ENCODE measurements at places on chromosomes 4 and X. TPM values are rescaled to one million over a fixed set of nuclear protein-coding genes. Genes with fewer than 3 reads are reported as not detected.

GRCh38 chr4:85676850-85677590 is 202.1 kb downstream of the ARHGAP24 start:
- no peak for DNase-seq

The FGF2 gene
- 2.0 TPM for total RNA-seq

DNA sequence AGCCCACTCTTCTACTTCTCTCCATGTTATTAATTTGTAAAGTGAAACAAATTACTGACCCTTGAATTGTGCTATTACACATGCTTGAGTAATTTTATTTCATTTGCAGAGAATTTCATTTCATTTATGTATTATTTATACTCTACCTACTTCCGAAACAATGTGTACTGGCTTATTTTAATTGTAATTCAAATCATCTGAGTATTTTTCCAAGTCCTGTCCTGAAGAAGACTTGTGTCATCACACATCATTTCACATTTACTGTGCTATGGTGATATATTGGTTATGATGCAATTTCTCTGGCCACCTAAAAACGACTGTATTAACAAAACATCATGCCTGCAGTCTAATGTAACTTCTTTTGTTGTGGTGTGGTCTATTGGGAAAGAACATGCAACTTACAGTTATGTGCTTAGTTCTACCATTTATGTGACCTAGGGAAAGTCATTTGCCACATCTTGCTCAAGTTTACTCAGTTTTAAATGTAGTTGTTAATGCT is 384.5 kb downstream of the RPA4 start:
- DNase-seq = no peak

The TACC3 gene
- total RNA-seq = 190 TPM

DNA sequence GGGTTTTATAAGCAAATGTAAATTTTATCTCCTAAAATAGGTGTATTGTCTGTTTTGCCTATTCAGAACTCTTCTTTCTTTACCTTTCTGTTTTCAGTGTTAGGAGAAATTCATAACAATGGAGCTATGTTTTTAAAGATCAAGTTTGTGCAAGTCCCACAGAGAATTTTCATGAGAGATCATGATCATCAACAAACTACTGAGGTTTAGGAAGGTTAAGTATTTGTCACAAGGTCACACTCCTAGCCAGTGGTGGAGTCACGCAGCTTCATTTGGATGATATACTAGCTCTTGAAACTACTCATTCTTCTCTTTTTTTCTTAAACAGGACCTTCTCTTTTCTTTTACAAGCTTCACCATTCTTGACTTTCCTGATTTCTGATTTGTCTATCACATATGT is 892.6 kb upstream of the FRG1 start:
- DNase-seq = no peak

GRCh38 chrX:15356444-15356843 is 21.1 kb upstream of the PIGA start:
- DNase-seq = no peak

The PRDM8 gene
- total RNA-seq = 1.3 TPM

- DNase-seq = no peak
Observed at GRCh38 chr4:154354883-154355282, 136.7 kb downstream of the DCHS2 start.

The HNRNPD gene
- total RNA-seq = 535 TPM

DNA sequence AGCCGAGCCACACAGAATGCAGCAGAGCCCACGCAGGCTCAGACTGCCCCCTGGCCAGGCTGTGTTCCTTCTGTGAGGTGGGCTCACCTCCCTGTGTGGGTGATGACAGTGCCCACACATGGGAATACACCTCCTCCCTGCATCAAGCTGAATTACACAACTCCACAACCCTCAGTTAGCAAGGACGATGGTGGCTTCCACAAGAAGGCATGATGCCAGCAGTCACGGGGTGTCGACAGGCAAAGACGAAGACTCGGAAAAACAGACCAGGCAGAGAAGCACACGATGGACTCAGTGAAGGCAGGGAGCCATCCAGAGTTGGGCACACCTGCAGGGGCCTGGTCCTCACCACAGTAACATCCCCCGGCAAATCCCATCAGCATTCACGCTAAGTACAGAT is 12.1 kb downstream of the LETM1 start:
- no peak for DNase-seq

DNA sequence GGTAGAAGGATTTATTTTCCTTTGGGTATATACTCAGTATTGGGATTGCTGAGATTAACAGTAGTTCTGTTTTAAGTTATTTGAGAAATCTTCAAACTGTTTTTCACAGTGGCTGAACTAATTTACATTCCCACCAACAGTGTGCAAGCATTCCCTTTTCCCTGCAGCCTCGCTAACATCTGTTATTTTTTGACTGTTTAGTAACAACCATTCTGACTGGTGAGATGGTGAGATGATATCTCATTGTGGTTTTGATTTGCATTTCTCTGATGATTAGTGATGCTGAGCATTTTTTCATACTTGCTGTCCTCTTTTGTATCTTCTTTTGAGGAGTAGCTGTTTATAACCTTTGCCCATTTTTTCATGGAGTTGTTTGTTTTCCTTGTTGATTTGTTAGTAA is 457.8 kb downstream of the TRAM1L1 start:
- no peak for DNase-seq

GRCh38 chr4:27233531-27233930 is 372.9 kb downstream of the STIM2 start:
- no peak for DNase-seq

- no peak for DNase-seq
Observed at GRCh38 chrX:817759-818300, 187.2 kb downstream of the SHOX start.

GRCh38 chr4:74487771-74488170 is 42.8 kb downstream of the AREG start:
- no peak for DNase-seq

DNA sequence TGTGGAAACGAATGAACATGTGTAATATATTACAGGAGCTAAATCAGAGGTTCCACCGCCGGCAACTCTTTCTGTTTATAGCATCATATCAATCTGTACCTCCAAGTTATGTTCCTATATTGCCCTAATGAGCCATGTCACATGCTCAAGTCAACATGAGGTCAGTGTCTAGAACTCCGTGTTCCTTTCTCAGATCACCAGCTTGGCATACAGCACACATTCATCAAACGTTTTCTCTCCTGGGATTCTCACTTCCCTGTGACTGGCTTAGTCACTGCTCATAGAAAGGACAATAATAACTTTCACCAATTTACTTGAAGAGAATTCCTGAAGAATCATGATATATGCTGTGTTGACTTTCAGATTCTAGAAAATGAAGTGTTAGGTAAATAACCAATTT is 532.0 kb upstream of the SPANXN1 start:
- DNase-seq = no peak

The DUSP9 gene
- total RNA-seq = 0.08 TPM

DNA sequence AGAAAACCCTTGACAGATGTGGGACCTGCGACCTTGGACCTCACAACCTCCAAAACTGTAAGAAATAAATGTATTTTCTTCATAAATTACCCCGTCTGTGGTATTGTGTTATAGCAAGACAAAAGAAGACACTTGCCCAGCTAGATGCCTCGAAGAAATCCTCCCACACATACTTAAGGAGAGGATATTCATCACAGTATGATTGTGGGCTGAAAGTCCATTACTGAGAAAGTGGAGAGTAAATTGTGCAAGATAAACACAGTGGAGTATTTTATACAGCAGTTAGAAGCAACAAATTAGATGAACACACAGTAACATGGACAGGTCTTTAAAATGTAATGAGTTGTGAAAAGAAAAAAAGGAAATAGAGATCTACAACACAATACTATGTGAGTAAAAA is 25.8 kb upstream of the PLA2G12A start:
- DNase-seq = no peak

The FGFBP1 gene
- total RNA-seq = not detected

- DNase-seq = no peak
Observed at GRCh38 chr4:86921608-86922252, 13.1 kb upstream of the AFF1 start.

- DNase-seq = no peak
Observed at GRCh38 chr4:170741856-170742255, 652.1 kb upstream of the AADAT start.

DNA sequence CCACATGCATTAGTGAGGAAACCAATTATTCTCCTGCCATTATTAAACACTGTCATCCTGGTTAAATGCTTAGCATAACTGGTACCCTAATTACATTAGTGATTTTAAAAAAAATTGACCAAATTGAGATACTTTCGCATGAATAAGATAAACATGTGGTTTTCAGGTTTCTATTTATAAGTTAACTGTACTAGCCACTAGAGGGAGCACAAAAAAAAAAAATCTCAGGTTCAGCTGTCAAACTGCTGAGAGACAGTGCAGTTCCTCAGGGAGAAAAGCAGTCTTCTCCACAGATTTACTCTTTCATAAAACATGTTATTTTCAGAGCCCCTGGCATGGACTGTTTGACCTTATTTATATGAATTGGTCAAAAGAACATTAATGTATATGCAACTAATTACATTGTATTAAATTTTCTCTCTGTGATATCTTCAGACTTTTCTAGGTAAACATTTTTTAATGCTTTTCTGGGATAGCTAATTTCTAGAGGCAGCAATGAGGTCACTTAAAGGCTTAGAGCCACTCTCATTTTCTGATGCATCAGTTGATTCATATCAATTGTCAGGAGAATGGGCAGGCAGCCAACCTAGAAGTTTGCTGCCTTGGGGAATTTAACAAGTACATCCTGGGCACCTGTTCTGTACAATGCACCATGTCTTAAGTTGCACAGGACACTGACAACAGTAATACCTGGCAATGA is 167.5 kb downstream of the CDS1 start:
- DNase-seq = no peak

- DNase-seq = no peak
Observed at GRCh38 chr4:83618431-83618830, 82.5 kb downstream of the GPAT3 start.

The SASH3 gene
- 121 TPM for total RNA-seq

DNA sequence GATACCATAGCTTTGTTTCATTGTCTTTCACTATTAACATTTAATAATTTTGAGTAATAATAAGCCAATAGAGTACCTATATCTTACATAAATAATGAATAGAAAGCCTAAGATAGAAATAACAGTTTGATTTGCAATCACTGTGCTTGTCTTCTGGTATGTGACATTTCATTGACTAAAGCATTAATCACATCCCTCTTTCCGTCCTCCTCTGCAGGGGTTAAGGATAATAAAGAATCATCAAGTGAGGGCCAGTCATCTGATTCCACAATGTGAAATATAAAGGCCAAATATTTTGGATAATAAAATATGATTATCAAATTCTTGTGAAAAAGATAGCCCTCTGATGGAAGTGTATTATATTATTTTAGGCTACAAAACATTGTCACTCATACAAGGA is 2073.4 kb downstream of the ARAP2 start:
- no peak for DNase-seq

DNA sequence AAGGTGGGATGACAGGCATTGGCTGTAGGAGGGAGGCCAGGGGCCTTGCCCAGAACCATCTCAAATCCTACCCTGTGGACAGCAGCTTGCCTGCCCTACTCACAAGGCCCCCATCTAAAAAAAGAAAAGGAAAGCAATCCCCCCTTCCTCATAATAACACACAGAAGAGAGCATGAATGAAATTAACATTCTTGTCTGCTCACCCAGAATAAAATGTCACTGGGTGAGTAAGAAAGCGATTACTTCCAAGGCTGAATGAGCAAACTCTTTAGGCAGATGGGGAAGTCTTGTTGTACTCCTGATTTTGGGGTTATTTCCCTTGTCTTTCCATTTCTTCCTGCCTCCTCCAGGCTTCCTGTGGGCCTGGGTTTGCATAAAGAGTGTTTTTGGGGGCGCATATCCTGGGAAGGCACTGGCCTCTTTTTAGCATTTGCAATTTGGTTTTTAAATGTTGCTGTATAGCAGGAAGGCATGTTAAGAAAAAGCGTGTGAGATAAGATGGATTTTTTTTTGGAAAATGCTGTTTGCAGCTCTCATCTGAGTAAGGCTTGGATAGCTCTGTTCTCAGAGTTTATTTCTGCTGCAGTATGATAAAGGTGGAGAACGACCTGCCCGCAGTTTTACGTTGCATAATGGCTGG is 248.3 kb upstream of the GATB start:
- DNase-seq = no peak

DNA sequence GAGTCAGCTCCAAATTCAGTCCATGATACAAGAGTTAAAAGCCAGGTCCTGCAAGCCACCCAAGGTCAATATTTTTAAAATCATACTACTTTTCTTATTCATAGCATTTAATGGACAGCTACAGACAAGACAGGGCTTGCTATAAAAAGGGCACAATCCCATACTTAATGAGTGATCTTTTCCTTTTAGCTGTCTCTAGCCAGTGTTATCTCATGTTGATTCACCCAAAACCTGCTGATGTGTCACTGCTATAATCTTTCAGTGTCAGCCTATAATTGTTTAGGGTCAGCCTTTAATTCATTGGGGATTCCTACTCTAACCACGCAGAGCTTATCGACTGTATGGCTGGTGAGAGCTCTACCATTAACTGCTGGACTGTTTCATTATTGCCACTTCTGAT is 51.2 kb upstream of the HCCS start:
- no peak for DNase-seq

DNA sequence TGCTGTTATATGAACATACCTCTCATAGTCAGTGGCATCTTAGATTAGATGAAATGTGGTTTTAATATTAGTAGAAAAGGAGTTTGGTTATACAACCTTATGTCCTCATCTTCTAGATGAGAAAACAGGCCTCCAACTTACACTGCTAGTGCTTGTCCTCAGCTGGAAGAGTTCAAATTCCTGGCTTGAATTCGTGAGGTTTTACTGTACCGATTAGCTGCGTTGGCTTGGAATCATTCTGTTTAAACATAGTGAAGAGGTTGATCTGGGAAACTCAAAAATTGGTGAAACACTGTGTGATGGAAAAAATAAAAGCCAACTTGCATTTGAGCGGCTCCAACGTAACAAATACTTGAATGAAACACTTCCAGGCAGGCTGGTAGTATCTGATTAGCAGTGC is 81.0 kb downstream of the LNX1 start:
- no peak for DNase-seq

GRCh38 chr4:38560340-38560739 is 103.7 kb upstream of the KLF3 start:
- no peak for DNase-seq

DNA sequence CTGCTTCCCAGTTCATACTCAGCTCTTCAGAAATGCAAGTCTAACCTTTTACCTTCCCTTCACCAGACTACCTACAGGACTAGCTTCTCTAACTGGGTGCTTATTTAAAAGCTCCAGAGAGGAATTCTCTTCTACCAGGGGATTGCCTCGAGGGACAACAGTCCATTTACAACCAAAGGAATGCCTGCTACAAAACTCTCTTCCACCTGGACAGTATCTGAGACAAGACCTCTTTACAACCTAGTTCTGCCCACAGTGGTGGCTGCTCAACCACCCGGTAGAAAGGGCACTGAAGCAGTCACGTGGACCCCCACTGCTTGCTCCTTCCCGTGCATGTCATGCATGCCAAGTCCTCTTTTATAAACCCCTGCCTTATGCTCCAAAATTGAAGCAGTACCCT is 158.1 kb upstream of the ANXA10 start:
- DNase-seq = no peak

GRCh38 chr4:2076908-2077536 is 17.9 kb downstream of the NAT8L start:
- DNase-seq = no peak

All from activated naive CD8-positive, alpha-beta T cell treated with anti-CD3 and anti-CD28 coated beads for 36 hours (primary cell).